ENCODE measurements at places on chromosomes 7 and 10.
A peak's percentile ranks its signal among the peaks of the same experiment; 100 is the strongest.

DNA sequence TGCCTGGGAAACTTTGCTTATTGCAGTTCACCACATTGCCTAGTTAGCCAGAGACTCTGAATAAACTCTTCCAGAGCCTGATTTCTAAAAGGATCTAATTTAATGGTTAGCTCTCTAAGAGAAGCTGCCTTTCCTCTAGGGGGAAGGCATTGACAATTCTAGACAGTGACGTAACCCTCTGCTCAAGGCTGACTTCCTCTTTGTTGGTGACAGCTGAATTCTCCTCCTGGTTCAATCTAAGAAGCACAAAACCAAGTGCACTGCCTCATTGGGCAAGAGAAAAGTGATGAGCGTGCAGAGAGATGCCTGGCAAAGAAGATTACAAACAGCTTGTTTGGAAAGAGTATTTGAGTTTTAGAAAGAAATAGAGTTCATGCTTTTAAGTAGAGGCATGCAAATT, 102.7 kb downstream of the MACC1 start:
- DNase-seq, result no peak

GRCh38 chr10:49594594-49594993, 15.5 kb upstream of the SLC18A3 start:
- DNase-seq, result no peak

- DNase-seq, result no peak
These were observed 117.1 kb downstream of the KMT2E start for GRCh38 chr7:105131033-105131656.

DNA sequence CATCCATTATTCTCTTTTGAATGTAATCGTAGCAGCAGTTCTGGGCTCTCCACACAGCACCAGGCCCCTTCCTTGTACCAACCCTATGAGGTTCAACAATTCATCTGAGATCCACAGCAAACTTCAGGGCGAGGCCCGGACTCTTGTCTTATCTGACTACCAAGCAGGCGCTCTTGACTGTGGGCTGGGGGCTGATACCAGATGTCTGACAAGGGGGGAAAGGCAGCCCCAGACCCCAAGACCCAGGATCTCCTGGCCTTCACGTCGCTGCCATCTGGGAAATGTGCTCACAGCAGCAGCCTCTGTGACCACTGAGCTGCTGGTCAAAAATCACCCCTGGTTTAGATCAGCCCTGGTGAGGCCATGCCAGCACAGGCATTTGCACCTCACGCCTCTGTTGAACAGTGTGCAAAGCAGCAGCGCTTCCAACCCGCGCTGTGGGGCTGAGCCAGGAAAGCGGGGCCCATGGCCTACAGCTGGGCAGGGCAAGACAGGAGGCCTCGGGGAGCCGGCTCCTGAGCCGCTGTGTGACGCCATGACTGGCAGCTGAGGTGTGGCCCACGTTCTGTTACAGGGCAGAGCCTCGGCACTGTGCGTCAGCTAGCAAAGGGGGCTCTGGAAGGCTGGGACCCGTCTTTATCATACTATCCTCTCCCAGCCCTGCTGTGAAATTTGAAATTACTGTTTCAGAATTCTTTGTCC, 143.9 kb downstream of the PAXIP1 start:
- DNase-seq, result no peak

DNA sequence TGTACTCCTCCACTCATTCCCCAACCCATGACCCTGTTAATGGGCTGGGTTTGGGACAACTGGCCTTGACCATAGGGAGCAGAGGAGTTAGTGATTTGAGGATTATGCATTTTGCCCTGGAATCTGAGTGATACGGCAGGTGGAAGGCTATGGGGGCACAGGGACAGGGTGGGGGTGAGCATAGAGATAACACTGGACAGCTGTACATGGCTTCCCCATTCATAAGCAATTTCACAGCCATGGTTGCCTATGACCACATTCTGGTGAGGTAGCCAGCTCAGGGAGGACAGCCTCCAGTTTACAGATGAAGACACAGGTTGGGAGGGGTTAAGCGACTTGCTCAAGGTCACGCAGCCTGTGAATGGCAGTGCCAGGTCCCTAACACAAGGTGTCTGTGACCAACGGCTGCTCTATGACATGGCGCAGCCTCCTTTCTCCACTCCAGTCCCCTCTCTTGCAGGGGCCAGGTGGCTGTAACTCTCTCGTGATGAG, 319.5 kb downstream of the PLXNA4 start:
- DNase-seq, result no peak

DNA sequence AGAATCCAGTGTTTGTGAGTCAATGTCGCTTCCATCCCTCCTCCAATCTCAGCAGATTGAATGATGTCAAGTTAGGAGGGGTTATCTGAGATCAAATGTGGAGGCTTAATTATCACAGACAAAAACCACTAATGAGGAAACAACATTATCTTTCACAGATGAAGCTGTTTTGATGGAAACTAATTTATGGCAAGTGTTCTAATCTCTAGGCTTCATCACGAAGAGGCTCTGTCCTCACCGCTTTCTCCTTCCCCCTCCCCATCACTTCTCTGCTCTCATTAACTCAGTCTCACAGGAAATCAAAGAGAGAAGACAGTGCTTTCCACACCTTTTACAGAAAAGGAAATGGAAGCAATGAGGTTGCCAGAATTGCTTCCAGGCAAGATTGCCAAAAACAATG, 283.7 kb downstream of the BMPER start:
- DNase-seq, result no peak

GRCh38 chr7:108716783-108717182, 147.1 kb downstream of the DNAJB9 start:
- DNase-seq, result no peak

DNA sequence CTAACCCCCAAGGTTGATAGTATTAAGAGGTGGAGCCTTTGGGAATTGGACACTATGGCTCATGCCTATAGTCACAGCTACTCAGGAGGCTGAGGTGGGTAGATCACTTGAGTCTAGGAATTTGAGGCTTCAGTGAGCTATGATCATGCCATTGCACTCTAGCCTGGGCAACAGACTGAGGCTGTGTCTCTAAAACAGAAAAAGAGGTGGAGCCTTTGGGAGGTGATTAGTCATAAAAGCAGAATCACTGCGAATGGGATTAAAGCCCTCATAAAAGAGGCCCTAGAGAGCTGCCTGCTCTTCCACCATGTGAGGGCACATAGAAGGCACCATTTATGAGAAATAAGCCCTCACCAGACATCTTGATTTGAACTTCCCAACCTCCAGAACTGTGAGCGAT, 81.9 kb downstream of the SKAP2 start:
- DNase-seq, result no peak

- no peak for DNase-seq
These were observed 57.3 kb upstream of the FGFR2 start for GRCh38 chr10:121655254-121656144.

GRCh38 chr10:44063686-44064085, 321.2 kb downstream of the CXCL12 start:
- DNase-seq, result no peak

GRCh38 chr7:124101173-124101768, 68.4 kb upstream of the TMEM229A start:
- no peak for DNase-seq

DNA sequence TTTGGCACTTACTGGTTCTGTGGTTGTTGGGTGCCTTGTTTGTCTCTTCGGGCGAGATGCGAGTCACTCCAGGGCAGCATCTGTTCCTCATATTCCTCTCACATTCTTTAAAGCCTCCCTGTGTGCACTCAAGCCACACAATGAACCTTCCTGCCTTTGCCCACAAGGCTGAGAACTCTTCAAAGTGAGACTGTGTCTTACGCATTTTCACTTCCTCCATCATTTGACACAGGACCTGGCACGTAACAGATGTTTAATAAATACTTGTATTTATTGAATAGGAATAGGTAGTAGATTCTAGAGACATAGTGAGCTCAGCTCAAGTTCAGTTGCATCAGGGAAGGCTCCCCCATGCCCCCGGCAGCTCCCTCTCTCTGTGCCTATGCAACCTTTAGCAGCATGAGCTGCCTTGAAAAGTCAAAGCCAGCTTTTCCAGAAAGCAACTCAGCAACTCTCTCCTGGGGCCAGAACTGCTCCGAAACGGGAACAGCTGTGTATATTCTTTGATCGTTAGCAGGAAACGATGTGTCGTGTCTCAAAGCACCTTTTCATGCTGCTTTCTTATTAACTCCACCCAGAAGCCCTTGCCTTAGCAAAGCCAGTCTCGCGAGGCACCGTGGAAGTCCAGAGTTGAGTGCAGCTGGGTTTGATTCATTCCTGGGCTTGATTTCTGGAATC, 97.5 kb downstream of the PFKFB3 start:
- peak; percentile 24 for DNase-seq

DNA sequence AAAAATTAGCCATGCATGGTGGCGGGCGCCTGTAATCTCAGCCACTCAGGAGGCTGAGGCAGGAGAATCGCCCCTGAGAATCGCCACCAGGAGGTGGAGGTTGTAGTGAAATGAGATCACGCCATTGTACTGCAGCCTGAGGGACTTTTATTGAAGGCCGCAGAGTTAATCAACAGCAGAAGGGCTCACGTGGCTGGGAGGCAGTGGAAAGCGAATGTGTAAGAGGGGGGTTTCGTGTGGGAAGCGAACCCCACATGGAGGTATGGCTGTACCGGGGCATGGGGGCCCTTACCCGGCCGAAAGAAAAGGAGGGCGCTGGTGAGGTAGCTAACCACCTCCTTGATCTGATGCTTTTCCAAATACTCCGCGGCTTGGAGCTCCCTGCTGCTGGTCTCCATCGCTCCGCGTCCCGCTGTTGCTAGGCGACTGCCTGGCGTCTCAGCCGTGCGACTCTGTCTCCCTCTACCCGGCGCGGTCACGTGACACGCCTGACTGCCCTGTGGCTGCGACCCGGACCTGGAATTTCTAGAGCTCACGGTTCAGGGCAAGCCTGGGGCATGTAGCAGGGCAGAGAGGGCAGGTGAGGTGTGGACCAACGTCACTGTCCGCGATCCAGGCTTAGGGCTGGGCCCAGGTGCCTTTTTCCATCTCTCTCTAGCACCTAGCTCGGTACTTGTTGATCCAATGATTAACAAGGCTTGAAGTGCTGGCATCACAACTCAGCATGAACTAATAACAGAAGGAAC, at the start of gene EFCAB10:
Gene EFCAB10, minus strand, starts transcription at position 428 of the 746 bp plus-strand sequence. Its CDS starts 30 bp downstream, at position 398.
- DNase-seq, result peak; percentile 38

- DNase-seq, result peak; percentile 90
These were observed 31.1 kb downstream of the ADAP1 start for GRCh38 chr7:923108-924041.

DNA sequence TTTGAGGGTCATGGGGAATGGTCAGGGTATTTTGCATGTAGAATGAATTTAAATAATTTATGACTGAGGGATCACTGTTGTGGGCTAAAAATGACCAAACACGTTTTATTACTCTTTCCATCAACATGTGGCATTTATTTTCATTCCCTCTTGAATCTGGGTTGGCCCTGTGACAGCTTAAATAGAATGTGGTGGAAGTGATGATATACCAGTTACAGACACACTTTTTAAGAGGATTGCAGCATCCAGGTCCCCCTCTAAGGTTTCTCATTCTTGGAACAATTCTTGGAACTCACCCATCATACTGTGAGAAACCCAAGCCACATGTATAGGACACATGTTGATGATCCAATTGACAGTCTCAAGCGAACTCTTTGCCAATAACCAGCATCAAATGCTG, 272.4 kb downstream of the ETV1 start:
- no peak for DNase-seq

- DNase-seq, result no peak
These were observed 82.2 kb upstream of the GPR141 start for GRCh38 chr7:37601321-37601720.

- no peak for DNase-seq
These were observed 210.8 kb upstream of the CSTF2T start for GRCh38 chr10:51910189-51910588.

DNA sequence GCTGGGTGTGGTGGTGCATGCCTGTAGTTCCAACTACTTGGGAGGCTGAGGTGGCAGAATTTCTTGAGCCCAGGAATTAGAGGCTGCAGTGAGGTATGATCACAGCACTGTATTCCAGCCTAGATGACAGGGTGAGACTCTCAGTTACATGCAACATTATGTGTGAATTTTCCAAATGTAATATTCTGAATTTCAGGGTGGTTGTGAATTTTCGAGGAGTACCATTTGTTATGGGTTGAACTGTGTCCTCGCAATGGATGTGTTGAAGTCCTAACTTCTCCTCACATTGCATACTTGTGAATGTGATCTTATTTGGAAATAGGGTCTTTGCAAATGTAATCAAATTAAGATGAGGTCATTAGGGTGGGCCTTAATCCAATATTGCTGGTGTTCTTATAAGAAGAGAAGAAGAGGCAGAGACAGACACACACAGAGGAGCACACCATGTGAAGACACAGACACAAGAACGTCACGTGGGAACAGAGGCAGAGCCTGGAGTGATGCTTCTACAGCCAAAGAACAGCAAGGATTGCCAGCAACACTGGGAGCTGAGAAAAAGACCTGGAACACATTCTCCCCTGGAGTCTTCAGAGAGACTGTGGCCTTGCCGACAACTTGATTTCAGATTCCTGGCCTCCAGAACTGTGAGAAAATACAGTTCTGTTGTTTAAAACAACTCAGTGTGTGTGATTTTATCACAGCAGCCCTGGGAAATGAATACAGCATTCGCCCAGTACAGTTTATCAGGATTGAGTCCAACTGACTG, 91.9 kb downstream of the ZNF783 start:
- no peak for DNase-seq

- no peak for DNase-seq
These were observed 135.1 kb downstream of the ZMIZ1 start for GRCh38 chr10:79203833-79204232.

DNA sequence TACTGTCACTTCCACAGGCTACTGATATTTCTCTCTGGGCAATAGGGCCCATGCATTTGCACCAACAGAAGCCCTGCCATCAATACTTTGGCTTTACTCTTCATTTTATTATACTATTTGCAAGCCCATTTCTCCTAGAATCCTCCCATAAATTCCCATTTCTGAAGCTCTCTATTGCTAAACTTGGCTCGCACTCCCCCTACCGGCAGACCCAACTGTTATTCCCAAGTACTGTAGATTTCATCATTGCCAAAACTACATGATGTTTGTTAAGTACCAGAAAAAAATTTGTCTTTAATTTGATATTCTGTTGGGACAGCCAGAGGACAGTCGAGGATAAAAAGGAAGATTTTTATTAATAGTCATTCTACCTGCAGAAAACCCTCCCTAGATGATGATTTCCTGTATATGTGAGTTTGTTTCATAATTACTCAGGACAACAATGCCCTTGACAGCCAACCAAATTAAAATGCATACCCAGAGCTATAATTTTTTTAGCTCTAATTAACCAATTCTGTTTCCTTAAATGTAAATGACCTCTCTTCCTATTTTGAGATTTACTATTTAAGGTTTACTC, 298.6 kb downstream of the REEP3 start:
- no peak for DNase-seq

GRCh38 chr10:47033541-47034270, 122.5 kb downstream of the PTPN20 start:
- DNase-seq, result no peak

GRCh38 chr7:37027557-37028341, 303.5 kb upstream of the AOAH start:
- DNase-seq, result no peak

GRCh38 chr7:94003446-94004023, 620 bp downstream of the BET1 start:
- no peak for DNase-seq

DNA sequence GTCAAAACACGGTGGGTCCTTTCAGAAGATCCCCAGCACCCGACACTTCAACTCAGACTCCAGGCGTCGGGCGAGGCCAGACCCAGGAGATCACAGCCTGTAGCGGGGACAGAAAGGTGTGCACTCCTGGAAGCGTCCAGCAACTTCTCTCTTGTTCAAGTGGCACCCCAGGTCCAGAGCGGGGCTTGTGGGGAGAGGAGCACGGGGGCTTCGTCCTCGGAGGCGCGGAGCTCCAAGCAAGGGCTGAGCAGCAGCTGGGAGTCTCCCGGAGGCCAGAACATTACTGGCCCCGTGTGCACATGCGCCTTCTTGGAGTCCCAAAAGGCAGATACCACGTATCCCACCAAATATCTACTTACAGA, 54.9 kb downstream of the ZRANB1 start:
- DNase-seq, result no peak

Data from stimulated activated CD8-positive, alpha-beta memory T cell treated with anti-CD3 and anti-CD28 coated beads, Interleukin-15, amount 100 ng/mL, for 48 hours (primary cell).